ENCODE measurements at places on chromosomes 12 and 14.

DNA sequence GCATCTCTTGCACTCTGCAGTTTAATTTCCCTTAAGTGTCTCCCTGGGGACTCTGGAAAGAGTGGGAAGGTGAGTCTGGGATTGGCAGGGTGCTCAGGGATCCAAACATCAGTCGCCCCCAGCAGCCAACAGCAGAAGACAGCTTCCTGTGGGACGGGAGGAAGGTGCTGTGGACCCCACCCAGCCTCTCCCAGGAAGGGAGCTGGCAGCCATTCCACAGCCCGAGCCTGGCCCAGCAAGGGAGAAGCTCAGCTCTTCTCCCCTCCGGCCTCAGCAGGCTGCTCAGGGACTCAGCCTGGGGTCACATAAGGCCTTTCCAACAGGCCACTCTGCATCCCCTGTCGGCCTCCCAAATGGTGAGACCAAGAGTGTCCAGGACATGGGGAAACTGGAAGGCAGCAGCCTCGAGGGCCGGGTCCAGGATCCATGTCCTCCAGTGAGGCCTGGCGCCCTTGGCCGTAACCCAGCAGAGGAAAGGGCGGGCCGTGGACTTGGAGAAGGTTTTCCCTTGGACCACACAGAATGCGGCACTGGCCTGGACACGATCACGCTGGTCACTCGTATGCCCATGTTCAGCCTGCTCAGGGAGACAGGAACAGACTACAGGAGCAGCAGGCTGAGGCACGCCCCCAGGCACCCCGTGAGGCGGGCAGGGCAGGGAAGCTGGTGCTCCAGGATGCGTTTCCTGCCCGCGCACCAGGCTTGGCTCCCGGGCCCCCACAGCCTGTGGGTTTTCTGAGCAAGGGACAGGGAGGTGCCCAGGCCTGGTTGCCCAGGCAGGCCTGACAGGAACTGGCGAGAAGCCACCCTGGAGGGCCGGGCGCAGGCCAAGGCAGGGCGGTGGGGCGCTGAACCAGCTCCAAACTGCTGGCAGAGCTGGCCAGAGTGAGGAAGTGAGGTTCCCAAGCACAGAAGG is 3.5 kb downstream of the XRCC3 start:
- no peak for DNase-seq

- no peak for DNase-seq
Measured at GRCh38 chr14:41972531-41972930, 365.9 kb downstream of the LRFN5 start.

DNA sequence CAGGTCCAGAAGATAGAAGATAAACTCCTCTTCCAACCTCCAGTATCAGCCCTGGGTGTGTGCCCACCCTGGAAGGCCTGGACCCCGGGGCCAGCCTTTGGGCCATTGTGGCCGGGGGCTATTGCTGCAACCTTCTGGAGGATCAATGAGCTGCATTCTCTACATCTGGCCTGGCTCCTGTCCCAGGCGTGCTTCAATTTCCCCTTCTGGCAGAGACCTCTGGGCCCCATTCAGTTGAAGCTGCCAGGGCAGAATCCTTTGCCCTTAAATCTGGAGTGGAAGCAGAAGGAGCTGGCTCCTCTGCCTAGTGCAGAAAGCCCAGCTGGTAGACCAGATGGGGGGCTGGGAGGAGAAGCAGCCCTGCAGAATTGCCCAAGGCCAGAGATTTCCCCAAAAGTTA is 10.0 kb downstream of the NYNRIN start:
- no peak for DNase-seq

DNA sequence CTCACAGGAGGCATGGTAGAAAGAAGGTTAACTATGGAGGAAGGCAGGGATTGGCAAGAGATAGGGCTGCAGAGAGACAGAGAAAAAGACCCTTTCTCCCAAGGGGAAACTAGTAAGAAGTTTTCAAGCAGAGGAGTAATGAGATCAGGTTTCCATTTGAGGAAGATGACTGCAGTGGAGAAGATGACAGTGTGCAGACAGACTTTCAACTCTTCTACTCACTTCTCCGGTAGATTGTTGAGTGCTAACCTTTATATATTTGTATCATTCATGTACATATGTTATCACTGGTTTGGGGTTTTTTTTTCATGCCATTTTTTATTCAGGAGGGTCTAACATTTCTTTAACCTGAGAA is 5.9 kb upstream of the B3GNT4 start:
- no peak for DNase-seq

- no peak for DNase-seq
Measured at GRCh38 chr12:29781705-29782266, 2.0 kb downstream of the TMTC1 start.

DNA sequence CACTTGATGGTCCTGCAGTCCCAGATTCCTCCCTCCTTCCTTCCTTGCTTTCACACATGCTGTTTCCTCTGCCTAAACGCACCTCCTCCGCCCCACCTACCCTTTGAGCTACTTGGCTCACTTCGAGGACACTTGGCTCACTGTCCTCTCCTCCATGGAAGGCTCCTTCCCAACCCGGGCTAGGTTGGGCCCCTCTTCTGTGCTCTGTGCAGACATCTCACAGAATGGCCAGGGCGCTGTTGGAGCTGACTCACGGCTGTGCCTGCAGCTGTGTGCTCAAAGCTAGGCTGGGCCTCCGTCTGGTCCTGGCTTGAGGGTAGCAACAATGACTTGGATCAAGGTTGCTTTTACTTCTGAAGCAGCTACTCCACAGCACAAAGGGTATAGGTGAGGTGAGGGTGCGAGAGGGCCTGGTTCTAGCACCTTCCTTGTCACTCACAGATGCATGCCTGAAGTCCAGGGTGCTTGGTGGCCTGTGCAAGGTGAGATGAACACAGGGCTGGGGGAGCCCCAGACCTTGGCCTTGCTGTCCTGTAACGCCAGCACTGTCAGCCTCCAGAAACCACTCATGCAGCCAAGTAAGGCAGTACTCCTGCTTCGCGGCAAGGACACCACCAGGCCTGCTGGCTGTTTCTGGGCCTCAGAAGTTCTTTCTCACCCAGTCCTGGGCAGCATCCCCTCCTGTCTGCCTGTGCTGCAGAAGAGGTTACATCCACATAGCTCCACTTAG is 61.8 kb downstream of the GALNT16 start:
- no peak for DNase-seq

- DNase-seq: no peak
Measured at GRCh38 chr12:63206494-63206893, 55.5 kb upstream of the AVPR1A start.

GRCh38 chr12:39406262-39406661 is 36.7 kb downstream of the KIF21A start:
- no peak for DNase-seq

DNA sequence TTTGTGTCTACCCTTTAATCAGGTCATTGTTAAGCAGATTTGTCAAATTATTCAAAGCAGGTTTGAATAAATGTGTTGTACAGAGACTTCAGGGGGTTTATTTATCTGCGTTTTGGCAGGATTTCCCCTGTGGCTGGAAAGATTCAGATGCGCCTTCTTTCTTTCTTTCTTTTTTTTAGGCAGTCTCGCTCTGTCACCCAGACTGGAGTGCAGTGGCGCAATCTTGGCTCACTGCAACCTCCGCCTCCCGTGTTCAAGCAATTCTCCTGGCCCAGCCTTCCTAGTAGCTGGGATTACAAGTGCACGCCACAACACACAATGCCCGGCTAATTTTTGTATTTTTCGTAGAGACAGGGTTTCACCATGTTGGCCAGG is 6.3 kb upstream of the NANOGNB start:
- DNase-seq: no peak

DNA sequence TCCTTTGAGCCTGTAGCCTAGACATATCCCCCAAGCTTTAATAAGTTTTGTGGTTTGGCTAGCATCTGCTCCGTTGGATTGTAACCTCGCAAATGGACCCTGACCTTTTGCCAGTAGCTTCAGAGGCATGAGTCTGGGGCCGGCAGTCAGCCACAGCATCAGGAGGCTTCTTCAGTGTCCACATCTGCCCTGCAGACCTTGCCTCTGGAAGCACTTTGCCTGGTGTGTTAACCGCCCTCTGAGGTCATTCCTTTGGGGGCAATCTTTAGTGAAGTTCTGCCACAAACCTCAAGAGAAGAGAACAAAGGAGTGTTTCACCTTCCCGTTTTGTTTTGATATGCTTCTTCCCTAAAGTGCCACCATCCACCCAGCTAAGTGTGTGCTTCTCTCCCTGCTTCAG is 71.4 kb downstream of the GNS start:
- DNase-seq: no peak

- DNase-seq: no peak
Measured at GRCh38 chr12:105596731-105597130, 266.2 kb downstream of the C12orf75 start.

DNA sequence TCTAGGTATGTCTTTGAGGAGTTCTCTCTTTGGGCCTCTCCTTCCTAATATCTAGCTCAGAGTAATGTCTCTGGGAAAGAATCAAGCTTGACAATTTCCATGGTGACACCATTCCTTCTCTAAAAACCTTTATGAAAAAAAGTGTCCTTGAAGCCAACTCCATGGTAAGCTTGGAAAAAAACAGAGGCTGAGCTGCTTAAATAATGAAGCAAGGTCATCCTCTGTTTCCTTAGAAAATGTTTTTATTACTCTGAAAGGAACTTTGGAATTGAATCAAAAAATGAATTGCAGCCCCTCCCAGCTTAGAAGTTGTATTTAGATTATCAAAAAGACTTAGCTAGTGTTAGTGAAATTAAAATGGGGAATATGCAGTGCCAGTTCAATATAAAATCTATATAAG is 166.1 kb upstream of the KITLG start:
- DNase-seq: no peak

GRCh38 chr12:11729008-11729407 is 79.5 kb downstream of the ETV6 start:
- no peak for DNase-seq

- no peak for DNase-seq
Measured at GRCh38 chr14:92660571-92660970, 87.9 kb downstream of the LGMN start.

GRCh38 chr14:96206461-96206860 is 1.8 kb downstream of the BDKRB2 start:
- no peak for DNase-seq

DNA sequence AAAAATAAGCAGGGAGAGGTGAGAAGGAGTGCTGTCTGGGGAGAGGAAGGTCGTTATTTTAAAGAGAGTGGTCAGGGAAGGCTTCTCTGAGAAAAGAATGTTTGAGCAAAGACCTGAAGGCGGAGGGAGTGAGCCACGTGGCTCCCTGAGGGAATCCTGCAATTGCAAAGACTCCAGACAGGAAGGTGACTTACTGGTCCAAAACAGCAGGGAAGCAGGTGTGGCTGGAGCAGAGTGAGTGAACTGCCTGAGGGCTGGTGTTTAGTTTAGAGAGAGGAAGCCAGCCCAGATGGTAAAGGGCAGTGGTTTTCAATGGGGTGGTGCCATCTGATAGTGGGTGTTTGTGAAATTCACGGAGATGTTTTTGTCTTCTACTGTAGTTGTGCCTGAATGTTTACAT is 58.8 kb upstream of the LTA4H start:
- DNase-seq: no peak

GRCh38 chr14:43161477-43161876 is 1345.6 kb downstream of the FSCB start:
- no peak for DNase-seq

DNA sequence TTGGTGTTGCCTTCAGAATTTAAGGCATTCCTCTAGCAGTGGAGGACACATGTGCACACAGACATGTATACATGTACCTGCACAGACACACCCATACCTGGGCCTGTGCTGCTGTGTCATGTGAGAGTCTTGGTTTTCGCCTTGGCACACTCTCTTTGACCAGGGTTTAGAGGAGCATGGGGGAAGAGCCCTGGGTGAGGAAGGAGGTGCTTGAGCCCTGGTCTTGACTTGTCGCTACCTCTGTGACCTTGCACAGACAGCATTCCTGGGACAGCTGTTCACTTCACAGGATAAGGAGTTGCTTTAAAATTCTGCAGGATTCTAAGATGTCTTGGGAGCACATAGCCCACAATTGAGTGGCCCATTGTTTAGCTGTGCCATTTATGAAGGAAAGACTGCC is 94.7 kb downstream of the DDX51 start:
- DNase-seq: no peak

- no peak for DNase-seq
Measured at GRCh38 chr14:61485661-61486060, 164.3 kb downstream of the PRKCH start.

DNA sequence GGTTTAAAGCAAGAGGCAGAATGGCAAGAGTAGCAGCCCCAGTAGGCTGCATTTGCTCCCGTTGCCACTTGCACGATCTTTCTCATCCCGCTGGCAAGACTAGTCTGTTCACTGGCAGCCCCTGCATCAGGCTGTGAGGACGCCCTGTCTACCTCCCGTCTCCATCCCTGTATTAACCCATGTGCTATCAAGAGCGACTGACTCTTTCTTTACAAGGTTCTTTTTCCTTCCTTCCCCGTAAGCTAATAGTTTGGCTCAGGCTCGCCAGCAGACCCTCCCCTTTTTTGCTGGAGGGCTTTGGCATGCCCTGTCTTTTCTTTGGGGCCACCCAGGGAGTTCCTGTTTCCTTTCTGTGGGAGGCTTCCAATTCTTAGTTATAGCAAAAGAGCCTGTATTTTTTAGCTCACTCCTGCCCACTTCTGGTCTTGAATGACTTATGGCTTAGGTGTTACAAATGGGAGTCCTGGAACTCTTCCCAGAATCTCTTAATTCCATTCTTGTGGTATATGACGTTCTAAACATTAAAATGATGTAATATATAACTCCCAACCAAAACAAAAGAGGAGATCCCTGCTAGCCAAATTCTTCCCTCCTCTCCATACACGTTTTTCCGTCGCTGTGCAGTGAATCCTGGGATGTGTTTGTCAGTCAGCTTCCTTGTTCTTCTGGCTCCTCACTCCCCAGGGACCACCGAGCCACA is 149.0 kb downstream of the PRKCH start:
- no peak for DNase-seq

DNA sequence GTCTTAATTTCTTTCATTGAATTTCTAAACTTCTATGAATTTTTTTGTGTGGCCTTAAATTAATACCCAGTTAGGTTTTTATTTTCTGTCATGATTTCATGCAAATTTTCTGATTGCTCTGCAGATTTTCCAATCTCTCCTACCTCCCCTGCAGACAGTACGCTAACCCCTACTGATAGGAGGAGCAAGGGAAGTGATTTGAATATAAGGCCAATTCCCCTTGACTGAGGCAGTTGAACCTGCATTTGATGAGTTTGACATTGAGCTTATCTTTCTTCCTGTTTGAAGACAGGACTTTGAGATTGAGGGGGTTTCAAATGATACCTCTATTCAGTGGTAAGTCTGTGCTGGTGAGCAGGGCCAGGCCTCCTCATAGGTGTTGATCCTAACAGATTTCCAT is 74.6 kb downstream of the SNAPC1 start:
- no peak for DNase-seq

- DNase-seq: no peak
Measured at GRCh38 chr12:31120392-31121008, 46.8 kb downstream of the DDX11 start.

- no peak for DNase-seq
Measured at GRCh38 chr12:124470139-124470538, 97.3 kb downstream of the NCOR2 start.

- DNase-seq: no peak
Measured at GRCh38 chr12:12180136-12180535, 86.7 kb downstream of the LRP6 start.

DNA sequence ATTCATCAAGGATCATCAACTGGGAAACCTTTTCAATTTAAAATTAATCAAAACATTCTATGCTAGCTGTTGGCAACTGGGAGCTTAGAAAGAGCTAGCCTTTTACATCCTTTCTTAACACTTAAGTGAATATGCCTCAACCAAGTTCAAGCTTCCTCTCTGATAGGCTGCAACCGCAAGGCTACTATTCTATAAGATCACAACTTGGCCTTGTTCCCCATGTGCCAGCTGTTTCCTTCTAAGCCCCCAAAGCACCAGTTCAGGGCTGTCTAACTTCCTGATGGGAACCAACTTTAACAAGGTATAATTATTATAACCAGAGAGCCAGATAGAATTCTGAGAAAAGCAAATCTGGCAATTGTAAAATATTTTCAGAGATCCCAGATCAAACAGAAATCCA is 37.0 kb downstream of the KCNC2 start:
- DNase-seq: no peak

All from stimulated activated naive CD8-positive, alpha-beta T cell treated with anti-CD3 and anti-CD28 coated beads, Interleukin-15, amount 100 ng/mL, for 72 hours (primary cell).